ENCODE measurements at places on chromosomes 4 and X.

DNA sequence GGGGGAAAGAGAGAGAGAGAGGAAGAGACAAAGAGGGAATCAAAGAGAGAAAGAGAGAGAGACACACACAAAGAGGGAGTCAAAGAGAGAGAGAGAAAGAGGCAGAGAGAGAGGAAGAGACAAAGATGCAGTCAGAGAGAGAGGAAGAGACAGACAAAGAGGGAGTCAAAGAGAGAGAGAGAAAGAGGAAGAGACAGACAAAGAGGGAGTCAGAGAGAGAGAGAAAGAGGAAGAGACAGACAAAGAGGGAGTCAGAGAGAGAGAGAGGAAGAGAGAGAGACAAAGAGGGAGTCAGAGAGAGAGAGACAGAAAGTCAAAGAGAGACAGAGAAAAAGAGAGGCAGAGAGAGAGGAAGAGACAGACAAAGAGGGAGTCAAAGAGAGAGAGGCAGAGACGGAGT lies 45.5 kb downstream of the MAGEA9 start:
- no peak for DNase-seq

GRCh38 chr4:69025191-69025998 lies 70.9 kb upstream of the UGT2B7 start:
- no peak for DNase-seq

GRCh38 chrX:153900831-153901752 lies 3.4 kb upstream of the AVPR2 start:
- peak; percentile 73 for DNase-seq

DNA sequence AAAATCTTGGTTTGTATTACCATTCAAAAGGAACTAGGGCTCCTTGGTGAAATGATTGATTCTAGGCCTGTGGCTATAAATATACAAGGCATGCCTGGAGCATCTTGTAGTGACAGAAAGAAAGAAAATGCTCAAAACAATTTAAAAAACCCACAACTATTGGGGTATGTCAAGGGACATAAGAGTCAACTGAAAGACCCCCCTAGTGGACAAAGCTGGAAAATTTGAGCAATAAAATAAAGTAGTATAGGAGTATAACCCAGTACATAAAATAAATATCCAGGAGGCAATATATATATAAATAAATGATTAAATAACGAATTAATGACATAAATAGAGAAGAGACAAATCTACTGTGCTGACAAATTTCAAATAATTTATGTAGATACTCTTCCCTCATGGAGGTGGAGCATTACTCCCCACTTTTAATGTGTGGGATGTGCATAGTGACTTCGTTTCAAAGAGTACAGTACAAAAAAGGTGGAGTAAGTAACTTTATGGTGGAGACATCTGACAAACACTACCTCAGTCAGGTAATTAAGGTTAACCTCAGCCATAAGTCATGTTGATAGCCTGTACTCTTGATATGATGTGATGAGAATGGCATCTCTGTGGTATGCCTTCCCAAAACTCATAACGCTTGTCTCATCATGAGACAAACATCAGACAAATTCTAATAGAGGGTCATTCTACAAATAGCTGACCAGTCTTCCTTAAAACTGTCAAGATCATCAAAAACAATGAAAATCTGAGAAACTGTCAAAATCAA lies 185.0 kb upstream of the GLRA2 start:
- no peak for DNase-seq

GRCh38 chrX:31331928-31332327 lies 260.1 kb upstream of the FTHL17 start:
- DNase-seq: no peak

DNA sequence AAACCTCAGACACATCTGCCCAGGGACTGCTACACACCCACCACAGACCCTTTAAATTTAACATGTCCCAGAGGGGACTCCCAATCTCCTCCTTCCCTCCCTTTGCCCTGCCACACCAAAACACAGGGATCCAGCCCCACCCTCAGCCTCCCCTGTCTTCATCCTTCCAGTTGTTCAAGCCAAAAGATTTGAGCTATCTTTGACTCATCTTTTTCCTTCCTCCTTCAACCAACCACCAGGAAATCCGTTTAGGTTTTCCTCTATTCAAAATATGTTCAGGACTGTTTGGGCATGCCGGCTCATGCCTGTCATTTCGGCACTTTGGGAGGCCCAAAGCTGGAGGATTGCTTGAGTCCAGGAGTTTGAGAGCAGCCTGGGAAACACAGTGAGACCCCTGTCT lies 6.9 kb upstream of the STK32B start:
- DNase-seq: no peak

- DNase-seq: no peak
Observed at GRCh38 chr4:70463335-70463734, 8.7 kb upstream of the MUC7 start.

- DNase-seq: peak; percentile 62
Observed at GRCh38 chrX:53048169-53049126, at the start of gene GPR173. GPR173 (plus strand) TSS chrX:53048789; CDS start chrX:53076622, 27,833 bp downstream.

DNA sequence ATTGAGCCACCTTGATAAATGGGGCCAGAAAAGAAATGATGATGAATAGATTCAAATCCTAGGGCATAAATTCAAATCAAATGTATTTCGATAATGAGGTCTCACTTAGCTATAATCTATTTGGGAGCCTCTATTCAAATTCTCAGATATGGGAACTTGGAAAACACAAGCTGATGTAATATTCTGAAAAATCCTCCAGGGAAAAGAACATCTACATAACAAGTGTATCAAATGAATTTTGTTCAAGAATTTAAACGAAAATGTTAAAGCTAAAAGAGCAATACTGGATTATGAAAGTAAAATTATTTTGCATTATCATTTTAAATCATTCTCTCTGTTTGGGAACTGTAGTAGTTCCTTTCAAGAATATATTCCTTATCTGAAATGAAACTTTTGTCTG lies 38.9 kb upstream of the RAP1GDS1 start:
- no peak for DNase-seq

DNA sequence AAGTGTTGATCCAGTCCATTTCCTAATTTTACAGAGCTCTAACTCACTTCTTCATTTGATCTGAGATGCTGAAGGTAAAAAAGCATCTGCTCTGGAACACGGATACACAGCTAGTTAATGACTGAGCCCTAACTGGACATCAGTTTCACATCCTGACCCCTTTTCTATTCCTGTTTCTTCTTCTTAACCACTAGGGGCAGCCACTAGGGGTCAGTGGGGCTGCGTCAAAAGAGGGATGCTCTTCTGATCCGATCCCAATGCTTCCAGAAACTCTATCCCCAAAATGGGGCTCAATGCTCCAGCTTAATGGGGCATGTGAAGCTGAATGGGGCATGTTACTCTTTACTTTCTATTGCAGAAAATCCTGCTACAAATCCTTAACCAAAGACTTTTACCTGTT lies 33.4 kb upstream of the PHKA2 start:
- DNase-seq: no peak

GRCh38 chrX:137428766-137429591 lies 136.9 kb upstream of the ZIC3 start:
- DNase-seq: no peak

DNA sequence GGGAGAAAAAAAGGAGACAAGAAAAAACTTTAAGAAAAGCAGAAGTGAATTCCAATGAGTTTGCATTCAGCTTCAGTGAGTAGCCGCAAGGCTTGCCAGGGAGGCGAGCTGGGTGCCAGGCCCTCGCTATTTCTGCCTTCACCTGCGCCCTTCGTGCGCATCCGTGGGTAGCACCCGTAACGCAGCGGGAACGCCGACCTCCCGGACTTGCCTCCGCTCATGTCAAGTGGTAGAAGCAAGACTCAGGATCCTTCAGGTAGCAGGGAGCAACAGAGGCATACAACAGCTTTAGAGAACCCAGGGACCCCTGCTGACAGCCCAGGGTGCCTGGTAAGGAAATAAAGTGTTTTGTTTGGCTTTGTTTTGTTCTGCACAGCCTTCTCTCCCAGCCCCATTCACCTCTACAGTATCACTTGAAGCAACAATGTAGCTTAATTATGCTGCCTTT lies 140.0 kb upstream of the BCOR start:
- no peak for DNase-seq

GRCh38 chr4:100984901-100985300 lies 362.4 kb downstream of the PPP3CA start:
- peak; percentile 93 for DNase-seq

GRCh38 chr4:180789929-180790328 lies 1453.3 kb upstream of the TENM3 start:
- DNase-seq: no peak

DNA sequence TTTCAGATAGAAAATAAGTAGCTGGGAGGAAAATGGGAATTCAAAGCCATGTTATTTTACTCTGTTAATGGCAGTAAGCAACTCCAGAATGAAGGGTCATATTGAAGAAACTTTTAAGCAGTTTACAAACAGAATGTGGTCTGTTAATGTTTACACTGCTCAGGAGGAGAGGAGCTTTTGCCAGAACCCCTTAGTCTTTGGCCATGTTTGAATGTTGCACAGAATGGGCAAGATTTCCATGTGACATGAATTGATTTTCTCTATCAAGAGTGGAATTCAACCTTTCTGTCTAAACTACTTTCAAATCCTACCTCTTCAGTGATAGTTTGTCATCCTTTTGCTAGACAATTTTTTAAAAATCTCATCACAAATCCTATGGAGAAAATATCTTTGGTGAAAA lies 115.8 kb upstream of the DGKK start:
- no peak for DNase-seq

GRCh38 chr4:141196227-141196933 lies 24.3 kb upstream of the ZNF330 start:
- no peak for DNase-seq

GRCh38 chrX:112211459-112211858 lies 128.9 kb upstream of the TRPC5 start:
- DNase-seq: peak; percentile 54

GRCh38 chr4:38914854-38915253 lies 47.2 kb downstream of the FAM114A1 start:
- no peak for DNase-seq

GRCh38 chrX:15319075-15319474 lies 3.6 kb upstream of the ASB11 start:
- DNase-seq: no peak

DNA sequence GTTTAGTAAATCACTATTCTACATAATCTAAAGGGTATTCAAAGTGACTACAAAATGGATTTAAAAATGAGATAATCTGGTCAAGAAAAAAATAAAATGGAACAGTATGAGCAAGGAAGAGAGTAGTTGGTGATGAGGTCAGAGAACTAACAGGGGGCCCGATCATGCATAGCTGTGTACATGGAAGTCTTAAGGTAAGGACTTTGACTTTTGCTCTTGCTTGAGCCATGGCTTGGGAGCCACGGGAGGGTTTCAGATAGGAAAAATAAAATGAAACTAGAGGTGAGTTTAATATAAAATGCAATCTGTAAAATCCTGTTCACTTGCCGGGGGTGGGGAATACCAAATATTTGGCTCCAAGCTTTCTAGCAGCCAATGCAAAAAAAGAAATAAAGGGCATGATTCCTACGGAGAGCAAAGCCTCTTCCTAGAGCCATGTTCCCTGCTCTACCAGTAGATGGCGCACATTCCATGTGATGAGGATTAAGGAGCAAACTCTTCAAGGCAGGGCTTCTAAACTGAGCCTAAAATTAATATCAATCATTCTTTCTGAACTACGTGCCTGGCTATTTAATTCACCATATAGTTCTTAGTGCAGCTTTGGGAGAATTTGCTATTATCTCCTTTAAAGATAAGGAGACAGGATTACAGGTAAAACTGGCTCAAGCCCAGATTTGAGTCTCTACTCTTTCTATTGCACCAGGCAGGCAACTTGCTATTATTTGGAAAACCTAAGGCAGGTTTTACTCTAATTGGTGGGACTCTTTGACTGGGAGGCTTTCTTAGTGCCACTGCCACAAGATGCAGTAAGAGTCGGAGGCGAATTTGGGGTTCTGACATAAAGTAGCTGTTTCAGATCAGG lies 6.8 kb upstream of the CLCN5 start:
- DNase-seq: peak; percentile 21

GRCh38 chrX:37424000-37424429 lies 74.9 kb downstream of the PRRG1 start:
- peak; percentile 55 for DNase-seq

- DNase-seq: no peak
Observed at GRCh38 chr4:98204236-98204553, 57.0 kb upstream of the RAP1GDS1 start.

DNA sequence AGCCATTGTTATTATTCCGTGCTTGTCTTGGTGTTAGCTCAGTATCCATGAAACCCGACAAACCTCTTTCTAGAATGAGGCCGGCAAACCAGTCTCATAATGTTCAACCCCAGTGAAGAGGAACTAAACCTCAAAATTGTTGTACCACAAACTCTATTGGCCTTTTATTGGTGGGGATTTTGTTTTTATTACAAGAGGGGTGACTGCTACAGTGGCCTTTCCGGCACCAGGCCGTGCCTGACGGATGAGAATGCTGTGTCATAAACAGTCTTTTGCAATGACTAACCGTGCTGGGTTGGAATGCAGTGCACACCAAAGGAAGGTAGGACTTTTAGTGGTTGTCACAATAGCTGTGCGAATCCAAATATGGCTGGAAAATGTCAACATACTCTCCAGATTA lies 60.8 kb downstream of the SHROOM2 start:
- peak; percentile 76 for DNase-seq

- DNase-seq: no peak
Observed at GRCh38 chr4:156084373-156084772, 130.7 kb upstream of the CTSO start.

DNA sequence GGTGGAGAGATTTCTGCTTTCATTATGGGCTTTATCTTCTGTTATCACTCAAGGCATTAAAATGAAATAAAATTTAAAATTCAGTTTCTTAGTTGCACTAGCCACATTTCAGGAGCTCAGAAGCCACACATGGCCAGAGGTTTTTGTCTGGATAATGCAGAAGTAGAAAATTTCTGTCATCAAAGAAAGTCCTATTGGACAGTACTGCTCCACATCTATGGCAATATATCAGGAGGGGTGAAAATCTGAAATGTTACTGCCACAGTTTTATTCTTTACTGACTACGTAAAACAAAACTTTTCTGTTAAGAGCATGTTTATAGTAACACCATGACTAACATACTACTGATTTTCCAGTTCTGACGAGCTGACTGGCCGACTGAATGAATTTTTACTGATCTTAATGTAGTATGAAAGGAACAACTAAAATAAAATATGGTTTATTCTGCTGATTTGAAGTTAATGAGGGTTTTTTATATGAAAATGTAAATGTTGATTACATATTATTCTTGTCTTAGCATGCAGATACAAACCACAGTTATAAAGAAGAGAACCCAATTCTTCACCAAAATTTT lies 264.0 kb upstream of the HAND2 start:
- DNase-seq: no peak

- DNase-seq: peak; percentile 80
Observed at GRCh38 chrX:129622757-129623301, 31.9 kb downstream of the APLN start.

DNA sequence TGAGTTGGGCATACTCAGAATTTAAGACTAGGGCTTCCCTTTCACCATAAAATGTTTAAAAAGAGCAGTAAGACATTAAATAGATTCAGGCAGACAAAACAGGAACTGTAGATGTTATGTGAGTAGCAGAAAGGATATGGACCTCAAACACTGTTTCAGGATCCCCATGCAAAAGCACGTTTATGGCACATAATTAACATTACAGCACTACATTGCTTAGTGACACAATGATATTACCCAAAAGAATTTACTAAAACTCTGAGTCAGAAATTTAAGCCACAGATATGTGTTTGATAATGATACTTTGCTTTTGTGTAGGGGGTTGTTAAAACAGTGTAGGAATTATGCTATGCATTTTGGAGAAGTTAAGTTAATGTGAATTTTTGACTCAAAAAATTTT lies 266.3 kb downstream of the PDGFC start:
- DNase-seq: peak; percentile 74

- DNase-seq: no peak
Observed at GRCh38 chr4:57093845-57094831, 16.0 kb downstream of the IGFBP7 start.
